ENCODE measurements at places on chromosomes 1 and 21.

DNA sequence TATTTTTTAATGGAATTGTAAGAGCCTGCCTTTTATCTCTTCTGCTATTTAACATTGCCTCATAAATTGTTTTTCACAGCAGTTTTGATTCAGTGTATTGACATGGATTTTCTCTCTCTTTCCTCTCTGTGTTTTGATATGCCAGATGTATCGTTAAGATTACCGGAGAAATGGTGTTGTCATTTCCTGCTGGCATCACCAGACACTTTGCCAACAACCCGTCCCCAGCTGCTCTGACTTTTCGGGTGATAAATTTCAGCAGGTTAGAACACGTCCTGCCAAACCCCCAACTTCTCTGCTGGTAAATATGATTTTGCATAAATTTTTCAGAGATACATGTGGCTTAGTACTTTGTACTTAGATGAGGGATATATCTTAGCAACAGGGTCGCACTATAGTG lies 23.1 kb upstream of the DYNLT5 start:
- no peak for DNase-seq

DNA sequence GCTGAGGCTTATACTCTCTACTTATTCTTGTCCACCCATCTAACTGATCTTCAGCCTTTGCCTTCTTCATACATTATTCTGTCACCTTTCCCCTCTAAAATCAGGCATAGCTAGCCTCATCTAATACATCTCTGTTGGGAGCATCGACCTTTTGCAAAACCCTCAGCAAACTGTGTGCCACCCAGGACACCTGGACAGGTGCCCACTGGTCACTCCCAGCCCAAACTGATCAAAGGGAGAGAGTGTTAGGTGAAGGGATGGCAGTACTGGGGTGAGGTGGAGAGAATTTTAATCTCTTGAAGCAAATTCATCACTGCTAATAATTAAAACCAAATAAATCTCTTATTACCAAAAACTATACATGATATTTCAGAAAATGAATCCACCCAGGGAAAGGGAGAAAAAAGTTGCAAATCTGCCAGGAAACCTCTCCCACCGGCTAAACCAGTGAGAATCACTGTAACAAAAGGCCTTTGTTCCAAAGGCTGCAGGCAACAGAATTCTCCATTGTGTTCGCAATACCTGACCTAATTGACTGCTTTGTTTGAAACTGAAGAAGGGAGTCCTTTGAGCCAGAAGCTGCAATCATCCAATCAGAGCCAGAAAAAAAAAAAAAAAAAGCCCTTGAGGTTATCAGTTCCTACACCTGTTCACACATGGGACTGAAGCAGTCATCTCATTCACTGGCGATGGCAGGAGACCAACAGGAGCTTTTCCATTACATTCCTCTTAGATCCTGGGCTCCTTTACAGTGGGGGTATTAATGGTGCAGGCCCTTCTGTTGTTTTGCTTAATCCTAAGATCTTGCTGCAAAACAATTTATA lies 172.6 kb downstream of the APP start:
- DNase-seq: peak; percentile 8

GRCh38 chr1:45205910-45206721 lies at the start of gene ZSWIM5:
Gene ZSWIM5 (minus strand): TSS chr1:45206605. CDS start chr1:45206350, 255 bp downstream.
- DNase-seq: peak; percentile 70

DNA sequence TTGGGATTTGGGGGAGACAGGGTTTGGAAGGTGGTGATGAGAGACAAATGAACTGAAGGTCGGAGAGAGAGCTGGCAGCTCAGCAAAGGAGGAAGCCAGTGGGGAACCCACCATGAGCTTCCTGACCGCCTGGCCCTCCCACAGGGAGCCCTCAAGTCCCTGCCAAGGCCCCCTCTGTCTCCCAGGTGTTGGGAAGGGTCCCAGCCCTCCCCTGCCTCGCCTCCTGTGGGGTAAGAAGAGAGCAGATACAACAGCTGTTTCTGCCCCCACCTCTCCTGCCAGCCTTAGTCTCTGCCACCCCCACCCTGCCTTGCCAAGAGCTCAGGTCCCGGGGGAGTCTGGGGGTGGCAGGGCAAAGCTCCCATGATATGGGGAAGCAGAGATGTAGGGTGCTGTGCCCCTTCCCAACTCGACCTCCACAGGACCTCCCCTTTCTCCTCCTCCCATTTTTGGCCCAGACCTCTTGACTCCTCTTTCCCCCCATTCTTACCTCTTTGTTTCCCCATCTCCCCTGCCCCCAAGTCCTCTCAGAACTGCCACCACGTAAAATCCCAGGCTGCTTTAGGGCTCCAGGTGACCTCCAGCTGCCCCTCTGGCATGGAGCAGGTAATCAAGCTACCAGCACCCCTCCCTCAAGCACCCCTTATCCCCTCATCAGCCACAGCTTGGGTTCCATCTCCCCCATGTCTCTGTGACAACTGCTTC lies 556 bp downstream of the S100A1 start:
- no peak for DNase-seq

DNA sequence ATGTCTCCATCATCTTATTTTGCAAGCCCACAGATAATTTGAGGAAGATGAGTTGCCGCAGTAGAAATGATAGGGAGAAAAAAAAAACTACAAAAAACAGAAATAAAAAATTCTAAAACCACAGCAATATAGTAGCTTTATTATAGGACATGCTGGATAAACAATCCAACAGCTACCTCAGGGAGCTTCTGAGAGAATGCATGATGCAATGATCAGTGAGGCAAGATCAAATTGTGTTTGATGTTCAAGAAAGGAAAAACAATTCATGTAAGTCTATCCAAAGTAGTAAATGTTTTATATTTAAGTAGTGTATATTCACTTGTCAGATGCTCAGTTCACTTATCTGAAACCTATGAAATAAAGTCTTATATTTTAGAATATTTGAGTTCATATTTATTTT lies 6.7 kb downstream of the CR1L start:
- peak; percentile 16 for DNase-seq
